ENCODE measurements at places on chromosomes 1 and 21.
A peak's percentile ranks its signal among the peaks of the same experiment; 100 is the strongest.

GRCh38 chr1:215220346-215220745 is 137.8 kb downstream of the KCNK2 start:
- no peak for DNase-seq

DNA sequence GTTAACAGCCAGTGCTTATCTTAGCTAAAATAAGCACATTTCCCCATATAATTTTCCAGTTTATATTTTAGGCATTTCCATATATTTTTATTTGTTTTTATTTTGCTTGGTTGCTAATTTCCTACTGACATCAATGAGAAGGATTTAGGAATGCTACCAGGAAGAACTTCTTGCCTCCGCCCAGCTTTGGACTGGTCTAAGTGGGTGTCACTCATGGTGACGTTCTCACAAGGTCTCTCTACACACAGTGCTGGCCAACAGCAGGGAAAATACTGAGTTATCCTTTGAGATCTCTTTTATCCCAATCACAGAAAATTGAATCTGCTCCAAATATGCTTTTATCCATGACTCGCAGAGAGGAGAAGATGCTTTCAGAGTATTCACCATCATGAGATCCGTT is 13.2 kb downstream of the MX1 start:
- DNase-seq = no peak

- DNase-seq = no peak
These were observed 32.6 kb upstream of the SELENON start for GRCh38 chr1:25767437-25767770.

- no peak for DNase-seq
These were observed 14.0 kb upstream of the FAAP20 start for GRCh38 chr1:2208309-2209239.

DNA sequence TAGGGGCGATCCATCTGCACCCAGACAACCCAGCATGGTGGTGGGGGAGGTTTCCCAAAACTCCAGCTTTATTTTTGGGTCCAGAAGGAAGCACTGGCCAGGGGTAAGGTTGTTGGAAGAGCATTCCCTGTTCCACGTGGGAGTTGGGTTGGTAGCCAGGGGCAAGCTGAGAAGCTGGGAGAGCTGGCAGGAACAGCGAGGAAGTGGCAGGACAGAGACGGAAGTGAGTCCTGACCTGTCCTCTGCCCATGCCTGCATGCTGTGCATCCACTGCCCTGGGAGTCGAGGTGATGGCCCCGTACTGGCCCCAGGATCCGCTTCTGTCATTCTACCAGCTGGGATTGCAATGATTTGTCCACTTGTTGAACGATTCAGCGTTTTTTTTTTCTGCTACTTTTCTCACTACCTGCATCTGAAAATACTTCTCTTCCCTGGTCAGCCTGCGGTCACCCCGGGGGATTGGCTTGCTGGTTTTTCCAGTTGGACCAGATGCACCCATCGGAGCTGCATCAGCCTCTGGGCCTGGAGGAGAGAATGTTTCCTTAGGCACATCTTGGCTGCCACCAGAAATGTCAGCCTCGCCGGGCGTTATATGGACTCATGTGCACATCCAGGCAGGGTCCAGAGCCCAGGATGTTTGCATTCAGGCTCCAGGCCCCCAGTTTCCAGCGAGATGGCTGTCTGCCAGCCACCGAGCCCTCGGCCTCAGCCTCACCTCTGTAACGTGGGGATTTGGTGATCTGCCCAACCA is 28.3 kb upstream of the TMPRSS2 start:
- DNase-seq = no peak

GRCh38 chr21:42666023-42666747 is 12.8 kb downstream of the PDE9A start:
- DNase-seq = peak; percentile 70

- DNase-seq = no peak
These were observed 56.5 kb upstream of the BCAR3 start for GRCh38 chr1:93738075-93738622.

GRCh38 chr1:243313635-243314536 is 58.0 kb downstream of the SDCCAG8 start:
- DNase-seq = peak; percentile 57

DNA sequence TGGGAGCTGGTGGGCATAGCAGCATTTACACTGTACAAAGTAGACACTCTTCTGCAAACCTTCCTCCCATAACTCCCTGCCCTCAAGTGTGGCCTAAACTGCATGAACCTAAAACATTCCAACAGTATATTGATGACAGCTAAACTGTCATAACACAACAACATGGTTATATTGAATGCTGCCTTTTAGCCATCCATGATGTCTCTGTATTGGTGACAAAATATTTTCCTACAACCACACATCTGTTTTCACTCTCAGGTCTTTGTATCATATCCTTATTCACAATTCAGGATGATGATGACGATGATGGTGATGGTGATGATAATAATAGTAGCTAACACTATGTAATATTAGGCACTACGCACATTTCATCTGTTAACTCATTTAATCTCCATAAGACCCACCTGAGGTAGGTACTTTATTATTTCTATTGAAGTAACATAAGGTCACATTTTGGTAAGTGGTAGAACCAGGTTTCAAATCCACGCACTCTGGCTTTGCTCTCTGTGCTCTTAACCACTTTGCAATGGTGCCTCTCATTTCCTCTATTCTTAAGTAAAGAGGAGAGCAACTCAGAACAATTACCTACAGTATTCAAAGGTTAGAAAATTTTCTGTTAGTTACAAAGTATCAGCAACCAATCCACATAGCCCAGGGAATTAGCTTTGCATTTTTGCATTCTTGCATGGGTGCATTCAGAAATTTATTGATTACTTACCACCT is 185.1 kb upstream of the LMO4 start:
- DNase-seq = no peak

- no peak for DNase-seq
These were observed 9.3 kb downstream of the HNRNPU start for GRCh38 chr1:244854865-244855578.

DNA sequence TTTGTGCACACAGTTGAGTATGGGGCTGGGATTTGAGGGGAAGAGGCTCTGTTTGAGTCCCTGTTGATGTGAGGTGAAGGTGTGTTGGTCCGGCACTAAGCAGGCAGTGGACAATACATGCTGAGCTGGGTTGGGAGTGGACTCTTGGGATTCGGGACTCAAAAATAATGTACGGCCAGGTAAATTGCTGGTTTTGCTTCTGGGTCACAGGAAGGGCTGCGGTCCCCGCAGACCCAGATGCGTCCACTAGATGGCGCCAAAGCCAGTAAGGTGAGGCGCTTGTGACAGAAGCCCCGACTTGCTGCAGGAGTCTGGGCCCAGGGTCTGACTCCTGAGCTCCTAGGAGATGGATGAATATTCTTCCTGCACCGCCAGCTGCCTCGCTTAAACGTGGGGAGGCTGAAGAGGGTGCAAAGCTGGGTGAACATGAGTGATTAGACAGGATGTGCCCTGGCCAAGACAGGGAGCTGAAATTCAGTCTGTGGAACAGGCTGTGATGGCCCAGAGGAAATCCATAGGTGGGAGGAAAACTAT is 61.4 kb downstream of the ACBD3 start:
- DNase-seq = peak; percentile 89

- DNase-seq = no peak
These were observed 48.6 kb downstream of the TSNAX start for GRCh38 chr1:231576804-231577718.

- no peak for DNase-seq
These were observed 1.7 kb upstream of the GADD45A start for GRCh38 chr1:67683316-67683715.

- DNase-seq = no peak
These were observed 140.3 kb downstream of the SLC30A10 start for GRCh38 chr1:219788091-219788490.

DNA sequence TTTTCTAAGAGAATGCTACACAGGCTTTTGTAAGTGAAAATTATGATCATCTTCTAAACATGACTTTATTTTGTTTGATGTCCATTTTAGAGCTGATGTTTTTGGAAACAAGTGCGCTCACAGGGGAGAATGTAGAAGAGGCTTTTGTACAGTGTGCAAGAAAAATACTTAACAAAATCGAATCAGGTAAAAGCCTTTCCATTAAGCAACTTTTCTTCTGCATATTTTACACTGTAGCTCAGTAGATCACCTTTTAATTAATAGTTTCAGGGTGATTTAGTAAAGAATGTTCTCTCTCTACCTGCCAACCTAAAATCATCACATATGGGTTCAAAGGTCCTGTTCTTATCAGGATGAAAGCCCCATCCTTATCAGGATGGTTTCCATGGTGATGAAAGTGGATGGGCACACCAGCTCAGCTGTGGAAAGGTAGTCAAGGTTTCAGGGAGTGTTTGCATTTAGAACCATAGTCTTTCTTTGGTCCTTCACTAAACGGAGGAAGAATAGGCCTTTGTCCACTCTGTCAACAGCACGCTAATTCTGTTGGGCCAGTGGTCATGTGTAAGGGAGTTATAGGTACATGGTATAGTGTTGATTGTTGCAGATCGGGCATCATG is 28.1 kb downstream of the RAB4A start:
- no peak for DNase-seq

- no peak for DNase-seq
These were observed 13.4 kb downstream of the HOOK1 start for GRCh38 chr1:59828160-59828559.

GRCh38 chr1:45375104-45376090 is 35.2 kb upstream of the MUTYH start:
- no peak for DNase-seq

DNA sequence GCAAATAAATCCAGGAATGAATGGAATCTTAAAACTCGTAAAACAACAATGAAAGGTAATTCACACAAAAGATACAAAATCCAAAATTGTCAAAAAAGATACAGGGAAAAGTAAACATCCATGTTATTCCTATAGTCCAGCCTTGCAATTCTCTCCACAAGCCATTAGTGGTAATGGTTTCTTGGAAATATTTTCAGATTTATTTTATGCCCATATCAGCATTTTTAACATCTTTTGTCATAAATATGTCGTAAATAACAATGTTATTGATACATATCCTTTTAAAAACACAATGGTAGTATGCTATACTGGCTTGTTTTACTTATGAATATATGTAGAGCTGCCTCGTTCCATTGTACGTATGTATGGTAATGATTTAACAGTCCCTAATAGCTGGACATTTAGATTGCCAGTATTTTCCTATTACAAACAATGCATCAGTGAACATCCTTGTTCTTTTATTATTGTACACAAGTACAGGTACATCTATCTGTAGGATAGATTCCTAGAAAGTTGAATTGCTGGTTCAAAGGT is 30.6 kb downstream of the DNTTIP2 start:
- no peak for DNase-seq

- DNase-seq = no peak
These were observed 69.1 kb upstream of the GADD45A start for GRCh38 chr1:67615886-67616285.

DNA sequence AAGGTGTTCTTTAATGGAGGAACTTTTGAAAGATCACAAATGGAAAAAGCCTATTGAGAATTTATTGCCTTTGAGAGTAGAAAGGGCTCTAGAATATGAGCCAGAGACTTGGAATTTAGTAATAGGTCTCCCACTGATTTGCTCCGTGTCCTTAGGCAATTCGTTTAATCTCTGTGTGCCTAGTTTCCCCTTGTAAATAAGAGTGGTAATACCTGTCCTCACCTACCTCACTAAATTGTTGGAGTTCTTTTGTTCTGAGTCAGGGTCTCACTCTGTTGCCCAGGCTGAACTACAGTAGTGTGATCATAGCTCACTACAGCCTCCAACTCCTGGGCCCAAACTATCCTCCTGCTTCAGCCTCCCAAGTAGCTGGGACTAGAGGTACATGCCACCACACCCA is 15.0 kb upstream of the TEKT2 start:
- DNase-seq = no peak

DNA sequence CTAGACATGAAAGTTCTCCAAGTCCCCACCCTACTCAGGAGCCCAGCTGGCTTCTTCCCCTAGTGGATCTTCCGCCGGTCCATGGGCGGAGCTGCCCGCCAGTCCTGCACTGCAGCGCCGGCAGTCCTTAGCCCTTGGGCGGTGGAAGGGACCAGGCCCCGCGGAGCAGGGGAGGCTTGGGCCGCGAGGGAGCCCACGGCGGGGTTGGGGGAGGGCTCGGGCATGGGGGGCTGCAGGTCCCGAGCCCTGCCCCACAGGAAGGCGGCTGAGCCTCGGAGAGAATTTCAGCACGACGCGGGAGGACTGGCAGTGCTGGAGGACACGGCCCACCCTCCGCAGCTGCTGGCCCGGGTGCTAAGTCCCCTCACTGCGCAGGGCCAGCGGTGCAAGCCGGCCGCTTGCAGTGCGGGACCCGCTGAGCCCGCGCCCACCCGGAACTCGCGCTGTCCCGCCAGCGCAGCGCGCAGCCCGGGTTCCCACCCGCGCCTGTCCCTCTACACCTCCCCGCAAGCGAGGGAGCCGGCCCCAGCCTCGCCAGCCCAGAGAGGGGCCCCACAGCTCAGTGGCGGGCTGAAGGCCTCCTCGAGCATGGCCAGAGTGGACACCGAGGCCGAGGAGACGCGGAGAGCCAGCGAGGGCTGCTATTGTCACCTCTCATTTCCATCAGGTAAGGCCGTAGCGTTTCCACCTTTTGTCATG is 1398.6 kb downstream of the MRPL39 start:
- DNase-seq = no peak

DNA sequence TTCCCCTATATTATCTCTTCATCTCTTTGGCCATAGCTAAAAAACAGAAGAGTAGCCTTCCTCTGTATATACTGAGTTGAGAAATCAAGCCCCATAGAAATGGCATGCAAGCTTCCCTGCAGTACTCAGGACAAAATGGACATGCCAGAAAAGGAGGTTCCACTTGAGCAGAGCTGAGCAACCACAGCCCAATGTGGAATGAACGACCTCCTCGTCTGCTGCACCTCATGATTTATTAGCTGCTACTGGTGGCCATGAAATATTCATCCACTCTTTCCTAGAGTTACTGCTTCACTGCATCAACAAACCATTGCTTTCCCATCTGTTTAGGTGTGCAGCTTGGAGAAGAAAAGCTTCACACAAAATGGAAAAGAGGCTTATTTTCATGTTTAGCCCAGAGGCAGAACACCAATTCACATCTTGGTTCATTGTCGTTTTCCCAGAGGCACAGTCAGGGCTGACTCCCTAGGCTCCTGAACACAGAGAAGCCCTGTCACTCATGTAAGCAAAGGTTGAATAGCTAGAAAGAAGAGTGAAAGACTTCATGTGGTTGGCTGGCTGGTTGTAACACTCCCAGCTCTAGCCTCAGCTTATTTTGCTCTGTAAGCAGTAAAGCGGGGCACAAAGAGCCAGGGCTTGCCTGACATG is 148.0 kb downstream of the TSEN15 start:
- DNase-seq = no peak

GRCh38 chr1:189220750-189221149 is 1256.9 kb downstream of the BRINP3 start:
- no peak for DNase-seq

DNA sequence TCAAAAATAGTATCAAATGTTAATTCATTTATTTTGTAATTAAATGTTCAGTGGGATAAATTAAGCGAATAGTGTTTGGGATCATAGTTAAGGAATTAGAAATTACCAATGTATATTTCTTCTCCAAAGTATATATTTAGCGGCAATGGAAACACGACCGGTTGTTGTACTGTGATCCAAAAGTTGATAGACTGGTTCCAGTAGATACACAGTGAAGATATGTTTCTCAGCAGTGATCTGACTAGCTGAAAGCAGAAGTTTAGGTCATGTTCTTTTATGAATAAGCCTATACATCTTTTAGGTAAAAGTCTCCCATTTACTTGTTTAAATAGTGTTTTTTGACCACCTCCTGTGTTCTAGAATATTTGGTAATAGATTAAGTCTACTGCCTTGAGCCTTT is 8.8 kb downstream of the USP16 start:
- no peak for DNase-seq

All from GM13977 (cell line).